ENCODE measurements at places on chromosomes 11 and 22.

DNA sequence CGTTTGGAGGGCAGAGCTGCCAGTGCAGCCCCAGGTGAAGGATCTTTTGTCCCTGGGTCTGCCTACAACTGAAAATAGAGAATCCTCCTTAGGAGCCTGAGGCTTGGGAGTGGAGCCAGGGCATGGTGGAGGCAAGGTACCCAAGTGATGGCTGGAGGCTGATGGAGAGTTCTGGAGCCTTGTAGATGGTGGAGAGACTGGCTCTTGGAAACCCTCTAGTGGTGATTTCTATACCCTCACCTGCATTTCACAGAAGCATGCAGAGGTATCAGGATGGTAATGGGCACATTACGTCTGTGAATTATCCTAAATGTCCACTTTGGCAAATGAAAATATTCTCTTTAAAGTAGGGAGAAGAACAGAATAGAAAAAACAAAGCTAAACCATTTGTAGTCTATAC, 44.4 kb downstream of the INSC start:
- DNase-seq, result peak; percentile 51

- no peak for DNase-seq
These were observed 586 bp downstream of the TTLL1 start for GRCh38 chr22:43088627-43088983.

- no peak for DNase-seq
These were observed 14.0 kb downstream of the UFD1 start for GRCh38 chr22:19464975-19465374.

DNA sequence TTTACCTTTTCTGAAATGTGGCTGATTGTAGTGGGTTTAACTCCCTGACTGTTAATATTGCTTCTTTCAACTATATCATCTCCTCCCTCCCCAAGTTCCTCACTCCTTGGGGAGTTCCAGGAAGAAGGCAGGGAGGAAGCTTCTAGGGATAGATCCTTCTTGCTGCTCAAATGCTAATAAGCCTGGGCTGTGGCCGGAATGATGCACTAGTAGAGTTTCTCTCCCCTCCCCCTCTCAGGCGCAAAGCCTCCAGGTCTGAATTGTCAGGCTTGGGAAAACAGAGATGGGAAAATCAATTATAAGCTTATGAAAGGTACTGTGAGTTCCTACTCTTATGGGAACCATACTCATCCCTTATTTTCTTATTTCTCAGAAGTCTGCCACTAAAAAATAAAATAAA, 30.8 kb downstream of the FEZ1 start:
- DNase-seq, result no peak

GRCh38 chr11:85276332-85276731, 350.8 kb downstream of the DLG2 start:
- no peak for DNase-seq

DNA sequence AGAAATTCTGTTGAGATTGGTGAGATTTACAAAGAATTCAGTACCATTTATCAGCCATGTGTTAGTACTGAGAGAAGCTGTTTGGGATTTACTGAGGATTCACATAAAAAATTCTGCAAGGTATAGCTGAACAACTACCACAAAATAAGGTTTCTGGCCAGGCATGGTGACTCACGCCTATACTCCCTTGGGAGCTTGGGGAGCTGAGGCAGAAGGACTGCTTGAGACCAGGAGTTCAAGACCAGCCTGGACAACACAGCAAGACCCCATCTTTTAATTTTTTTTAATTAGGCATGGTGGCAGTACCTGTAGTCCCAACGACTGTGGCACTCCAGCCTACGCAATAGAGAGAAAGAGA, 86.7 kb downstream of the SIK3 start:
- no peak for DNase-seq

- DNase-seq, result no peak
These were observed 604 bp downstream of the PUS3 start for GRCh38 chr11:125902277-125902926.

DNA sequence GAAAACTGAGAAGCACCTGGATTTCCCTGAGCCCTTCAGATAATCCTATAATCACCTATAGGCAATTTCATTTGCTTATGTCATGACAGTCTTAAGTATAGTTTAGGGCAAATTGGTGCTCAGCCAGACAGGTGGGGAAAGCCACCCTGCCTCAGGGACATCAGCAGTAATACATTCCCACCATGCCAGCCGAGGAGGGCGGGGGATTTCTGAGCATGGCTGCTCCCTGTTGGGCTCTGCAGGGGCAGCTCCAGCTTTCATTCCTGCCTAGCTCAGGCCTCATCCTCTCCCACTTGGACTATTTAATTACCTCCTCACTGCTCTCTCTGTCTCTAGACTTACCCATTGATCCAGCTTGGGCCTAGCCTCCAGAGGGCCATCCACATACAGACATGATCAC, 9.0 kb upstream of the DRD2 start:
- DNase-seq, result no peak

- peak; percentile 34 for DNase-seq
These were observed 344 bp downstream of the IFT27 start for GRCh38 chr22:36775586-36775963.

GRCh38 chr22:47187176-47187957, 424.9 kb downstream of the TBC1D22A start:
- DNase-seq, result no peak

- no peak for DNase-seq
These were observed 219.7 kb downstream of the CEP164 start for GRCh38 chr11:117547195-117547850.

GRCh38 chr11:120188811-120189455, 21.9 kb upstream of the OAF start:
- no peak for DNase-seq

DNA sequence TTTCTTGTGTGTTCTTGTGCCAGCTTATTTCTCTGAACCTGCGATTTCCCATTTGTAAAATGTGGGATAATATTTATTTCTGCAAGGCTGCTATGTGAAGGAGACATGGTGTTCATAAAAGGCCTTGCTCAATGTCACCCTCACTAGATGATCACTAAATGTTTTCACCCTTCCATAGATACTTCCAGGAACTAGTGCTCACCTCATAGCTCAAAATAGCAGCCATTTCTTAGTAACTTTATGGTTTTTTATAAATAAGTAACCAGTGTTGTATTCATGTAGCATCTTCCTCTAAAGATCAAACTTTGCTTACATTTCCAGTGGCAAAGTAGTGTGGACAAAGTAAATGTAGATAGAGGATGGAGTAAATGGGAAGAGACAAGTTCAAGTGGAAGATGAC, 23.8 kb downstream of the SYTL2 start:
- DNase-seq, result no peak

- DNase-seq, result peak; percentile 77
These were observed 49.5 kb downstream of the OR4D9 start for GRCh38 chr11:59560702-59561473.
